Muscle of back (tissue), 13 donors: ENCODE measurements at places on chromosomes 4 and X.
A peak's percentile ranks its signal among the peaks of the same experiment; 100 is the strongest.

DNA sequence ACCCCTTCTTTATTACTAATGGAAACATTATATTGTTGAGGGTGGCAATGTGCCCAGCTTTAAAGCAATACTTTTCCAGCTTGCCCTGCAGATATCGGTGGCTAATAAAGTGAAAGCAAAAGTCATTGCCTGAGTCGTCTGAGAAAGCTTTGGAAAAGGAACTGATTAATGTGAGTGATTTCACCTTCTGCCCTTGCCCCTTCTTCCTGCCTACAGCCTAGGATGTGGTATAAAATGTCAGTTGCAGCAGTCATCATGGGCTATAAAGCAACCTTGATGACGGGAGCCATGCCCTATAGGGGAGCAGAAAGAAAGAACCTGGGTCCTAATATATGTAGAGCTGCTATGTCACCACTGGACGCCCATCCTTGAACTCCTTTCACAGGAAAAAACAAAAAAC, 132.4 kb upstream of the USP9X start:
- no peak for DNase-seq

- no peak for DNase-seq
Measured at GRCh38 chr4:139988863-139989765, 164.9 kb downstream of the MAML3 start.

DNA sequence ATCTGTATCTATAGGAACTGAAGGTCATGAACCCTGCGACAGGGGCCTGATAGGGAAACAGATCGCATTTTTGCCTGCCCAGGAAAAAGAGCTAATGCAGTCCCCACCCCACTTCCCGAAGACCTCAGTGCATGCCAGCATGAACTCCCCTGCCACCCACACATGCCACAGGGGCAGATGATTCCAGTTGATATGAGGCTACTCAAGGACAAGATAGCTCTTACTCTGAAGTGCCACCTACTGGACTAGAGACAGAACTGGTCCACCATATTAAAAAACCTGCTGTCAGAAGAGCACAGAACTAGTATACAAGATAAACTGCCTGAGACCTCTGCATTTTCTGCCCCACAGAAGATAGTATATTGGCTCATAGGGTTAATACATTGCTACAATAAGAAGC, 68.0 kb downstream of the YIPF7 start:
- DNase-seq: no peak

GRCh38 chr4:169846396-169846795, 88.7 kb upstream of the HPF1 start:
- no peak for DNase-seq

GRCh38 chrX:100768679-100769338, 36.9 kb upstream of the SYTL4 start:
- DNase-seq: peak; percentile 47

GRCh38 chr4:170589597-170590191, 499.9 kb upstream of the AADAT start:
- peak; percentile 9 for DNase-seq

- DNase-seq: no peak
Measured at GRCh38 chrX:3204606-3205005, 141.8 kb downstream of the MXRA5 start.

GRCh38 chr4:60128888-60129287, 1071.2 kb upstream of the ADGRL3 start:
- DNase-seq: peak; percentile 36

DNA sequence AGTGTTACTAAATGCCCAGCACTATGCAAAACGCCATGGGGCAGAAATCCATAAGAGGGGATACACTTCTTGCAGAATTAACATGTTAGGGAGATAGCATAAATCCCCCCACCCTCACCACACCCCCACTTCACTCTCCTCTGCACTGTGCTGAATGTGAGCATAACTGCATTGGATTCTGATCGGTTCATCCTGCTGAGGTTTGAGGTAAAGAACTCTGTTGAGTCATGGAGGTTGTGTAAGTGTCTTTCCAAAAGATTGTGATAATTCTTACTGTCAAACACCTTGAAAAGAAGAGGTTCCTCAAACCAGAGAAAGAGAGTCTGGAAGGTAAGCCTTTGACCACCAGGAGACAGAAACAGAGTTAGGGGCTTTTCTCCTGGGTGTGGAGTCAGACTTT, 43.6 kb downstream of the RBM47 start:
- DNase-seq: no peak
